Stimulated activated CD4-positive, alpha-beta T cell treated with anti-CD3 and anti-CD28 coated beads, Interleukin-4, amount 100 ng/mL, for 48 hours (primary cell): ENCODE measurements at places on chromosomes 6 and 20.

DNA sequence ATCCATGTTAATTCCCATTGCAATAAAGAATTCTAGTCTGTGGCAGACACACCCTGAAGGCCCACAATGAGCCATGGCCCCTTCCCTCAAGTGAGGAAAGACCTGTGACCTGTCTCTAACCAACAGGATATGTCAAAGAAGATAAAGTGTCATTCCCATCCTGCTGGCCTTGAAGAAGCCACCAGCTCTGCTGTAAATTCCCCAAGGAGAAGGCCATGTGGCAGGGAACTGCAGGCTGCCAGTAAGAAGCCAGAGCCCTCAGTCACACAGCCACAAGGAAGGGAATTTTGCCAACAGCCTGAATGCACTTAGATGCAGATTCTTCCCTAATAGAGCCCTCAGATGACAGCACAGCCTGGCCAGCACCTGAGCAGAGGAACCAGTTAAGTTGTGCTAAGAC is 24.8 kb downstream of the VIP start:
- no peak for DNase-seq

DNA sequence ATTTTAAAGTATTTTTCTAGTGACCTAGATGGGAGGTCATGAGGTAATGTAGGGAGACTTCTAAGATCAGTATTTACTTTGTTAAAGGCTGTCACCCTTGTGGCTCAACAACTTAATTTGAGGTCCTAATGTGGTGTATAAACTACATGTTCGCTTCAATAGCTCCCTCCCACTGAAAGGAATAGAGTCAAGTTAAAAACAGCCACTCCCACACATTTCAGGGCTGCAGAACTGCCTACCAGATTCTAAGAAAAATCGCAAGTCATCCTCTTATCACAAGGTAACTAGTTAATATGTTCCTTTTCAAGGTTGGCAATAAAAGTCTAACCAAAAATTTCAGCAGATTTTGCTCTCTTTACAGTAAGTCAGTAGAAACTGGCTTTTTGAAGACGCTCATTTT is 15.1 kb downstream of the GSTA1 start:
- no peak for DNase-seq

GRCh38 chr20:45020236-45020886 is 54.0 kb downstream of the STK4 start:
- no peak for DNase-seq

GRCh38 chr20:48608756-48609155 is 219.0 kb downstream of the PREX1 start:
- no peak for DNase-seq

DNA sequence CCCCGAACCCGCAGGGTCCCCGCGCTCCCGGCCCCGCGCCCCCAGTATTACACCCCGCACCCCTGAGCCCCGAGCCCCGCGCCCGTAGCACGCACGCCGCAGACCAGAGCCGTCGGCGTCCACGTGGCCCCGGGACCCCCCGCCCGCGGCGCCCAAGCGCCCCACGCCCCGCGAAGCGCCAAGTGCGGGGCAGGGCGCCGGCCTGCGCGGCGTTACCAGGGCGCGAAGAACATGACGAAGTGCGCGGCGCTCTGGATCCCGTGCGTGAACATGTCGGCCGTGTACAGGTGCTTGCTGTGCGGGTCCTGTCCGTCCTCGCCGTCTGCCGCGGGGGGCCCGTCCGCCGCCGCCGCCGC is 312 bp downstream of the TXNDC5 start:
- no peak for DNase-seq
